NCI-H2227 treated with DMSO at 0.1 percent for 48 hours (cell line): ENCODE measurements at places on chromosomes 2 and 18.

- DNase-seq: no peak
Measured at GRCh38 chr18:12048827-12049175, 44.8 kb upstream of the ANKRD62 start.

- DNase-seq: no peak
Measured at GRCh38 chr2:133968446-133968845, 285.4 kb upstream of the MGAT5 start.

- no peak for DNase-seq
Measured at GRCh38 chr2:206802654-206803514, 37.5 kb downstream of the FASTKD2 start.

DNA sequence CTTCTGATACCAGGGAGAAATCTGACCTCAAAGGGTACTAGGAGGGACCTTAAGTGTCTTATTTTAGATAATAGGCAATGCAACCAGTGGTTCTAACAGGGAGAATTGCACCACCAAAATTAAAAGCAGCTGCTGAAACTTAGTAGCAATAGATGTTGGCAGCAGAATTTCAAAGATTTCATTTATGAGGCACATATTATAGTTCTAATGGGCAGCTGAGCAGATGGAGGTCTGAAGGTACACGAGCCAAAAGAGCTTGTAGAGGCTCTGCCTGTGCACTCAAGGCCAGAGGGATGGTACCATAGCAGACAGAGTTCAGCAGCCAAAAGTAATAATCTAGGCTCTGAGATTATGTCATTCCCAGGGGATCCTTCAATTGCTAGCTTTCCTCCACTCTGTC is 87.3 kb upstream of the NCKAP5 start:
- no peak for DNase-seq

- DNase-seq: no peak
Measured at GRCh38 chr2:229779650-229780049, 65.3 kb upstream of the DNER start.

DNA sequence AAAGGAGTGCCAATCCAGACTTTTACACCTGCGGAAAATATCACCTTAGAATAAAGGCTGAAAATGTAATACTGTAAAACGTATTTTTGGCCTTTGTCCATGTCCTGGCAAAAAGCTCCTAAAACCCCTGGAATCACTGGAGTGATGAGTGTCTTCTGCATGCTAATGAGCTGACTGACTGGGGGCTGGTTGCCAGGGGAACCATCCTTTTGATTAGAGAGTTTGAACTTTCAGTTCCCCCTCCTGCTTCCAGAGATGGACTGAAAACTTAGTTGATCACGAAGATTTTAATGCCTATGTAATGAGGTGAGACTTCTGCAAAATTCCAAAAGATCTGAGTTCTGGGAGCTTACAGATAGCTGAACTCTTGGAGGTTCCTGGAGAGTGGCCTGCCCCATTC is 20.5 kb downstream of the PUM2 start:
- DNase-seq: no peak

GRCh38 chr2:119028327-119029174 is 86.6 kb downstream of the MARCO start:
- no peak for DNase-seq

DNA sequence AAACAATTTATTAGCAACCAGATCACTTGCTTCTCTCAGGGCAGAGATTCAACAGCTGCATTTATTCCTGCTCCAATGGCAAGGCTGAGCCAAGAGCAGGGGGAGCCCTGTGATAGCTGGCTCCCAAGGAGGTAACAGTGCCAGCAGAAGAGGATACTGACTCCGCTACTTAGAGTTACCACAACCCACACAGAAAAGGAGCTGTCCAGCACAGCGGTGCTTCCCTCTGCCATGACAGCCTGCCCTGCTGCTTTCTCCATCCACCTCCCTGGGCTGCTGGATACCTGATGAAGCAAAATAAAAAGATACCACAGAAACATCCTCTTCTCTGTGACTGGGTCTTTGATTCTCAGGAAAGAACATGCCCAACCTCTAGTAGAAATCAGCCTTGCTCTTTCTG is 467.2 kb downstream of the LRRTM4 start:
- DNase-seq: no peak

DNA sequence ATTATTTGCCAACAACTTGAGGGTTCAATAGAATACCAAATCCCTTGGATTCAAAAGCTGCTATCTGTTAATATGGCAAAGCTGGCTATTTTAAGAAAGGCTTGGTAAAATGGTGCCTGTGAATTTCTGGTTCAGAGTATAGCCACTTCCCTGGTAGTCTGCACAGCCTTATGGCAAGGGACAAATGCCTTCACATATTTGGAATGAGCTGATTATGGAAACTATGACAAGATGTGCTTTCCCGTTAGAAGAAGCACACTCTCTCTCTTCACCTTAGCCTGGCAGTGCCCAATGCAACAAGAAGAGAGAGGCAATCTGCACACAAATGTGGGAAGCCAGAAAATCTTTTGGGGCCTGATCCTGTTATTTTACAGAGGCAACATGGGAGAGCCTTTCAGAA is 47.5 kb upstream of the MAP3K20 start:
- no peak for DNase-seq

- no peak for DNase-seq
Measured at GRCh38 chr18:66077066-66077465, 326.3 kb downstream of the CDH7 start.

DNA sequence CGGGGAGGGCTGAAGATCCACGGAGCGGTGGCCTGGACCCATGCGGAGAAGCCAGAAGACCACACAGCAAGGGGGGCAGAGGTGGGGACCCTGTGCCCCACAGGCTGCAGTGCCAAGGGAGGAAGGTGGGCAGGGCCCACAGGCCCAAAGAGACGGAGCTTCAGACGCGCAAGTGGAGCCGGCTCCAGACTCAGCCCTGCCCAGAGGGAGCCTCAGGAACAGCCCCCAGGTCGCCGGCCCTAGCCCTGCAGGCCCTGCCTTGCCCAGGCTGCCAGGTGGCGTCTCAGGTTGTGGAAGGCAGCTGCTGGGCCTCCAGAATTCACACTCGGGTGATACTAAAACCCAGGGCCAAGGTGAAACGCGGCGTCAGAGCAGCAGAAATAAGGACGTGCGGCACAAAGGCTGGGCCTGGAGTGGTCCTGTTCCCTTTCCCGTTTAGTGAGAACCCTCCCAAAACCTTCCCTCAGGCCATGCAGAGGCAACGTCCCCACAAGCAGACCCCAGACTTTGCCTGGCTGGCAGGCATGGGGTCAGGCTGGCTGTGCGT is 36.8 kb downstream of the SLC66A2 start:
- DNase-seq: no peak

DNA sequence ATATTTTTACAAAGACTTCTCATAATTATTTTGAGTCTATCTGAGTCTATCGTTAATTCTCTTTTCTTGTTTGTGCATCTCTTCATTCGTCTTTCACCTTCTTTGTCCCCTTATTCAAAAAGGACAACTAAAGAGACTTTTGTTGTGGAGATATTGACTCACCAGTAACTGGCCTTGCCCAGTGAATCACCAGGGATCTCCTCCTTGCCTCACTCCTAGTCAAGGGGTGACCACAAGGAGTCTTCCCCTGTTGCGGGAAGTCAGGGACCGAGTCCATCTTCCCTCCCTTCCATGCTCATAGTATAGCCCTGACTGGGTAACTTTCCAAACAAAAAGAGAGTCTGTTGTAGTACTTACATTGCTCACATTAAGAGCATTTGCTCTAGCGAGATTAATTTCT is 158.9 kb downstream of the NEB start:
- DNase-seq: no peak

DNA sequence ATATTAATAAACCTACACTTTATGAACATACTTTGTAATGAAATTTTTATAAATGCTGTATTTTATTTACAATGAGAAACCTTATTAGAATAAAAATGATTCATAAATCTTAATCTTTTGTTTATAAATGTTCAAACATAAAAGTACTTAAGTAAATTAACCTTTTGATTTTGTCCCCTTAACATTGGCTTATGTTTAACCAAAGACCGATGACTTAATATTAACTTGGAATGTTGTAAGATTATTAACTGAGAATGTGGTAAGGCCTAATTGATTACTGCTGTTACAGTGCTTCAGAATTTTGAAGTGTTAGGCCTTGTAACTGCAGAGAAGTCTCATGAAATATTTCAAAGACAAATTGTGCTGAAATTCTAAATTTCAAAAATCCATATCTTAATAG is 5.7 kb downstream of the CPS1 start:
- DNase-seq: no peak

DNA sequence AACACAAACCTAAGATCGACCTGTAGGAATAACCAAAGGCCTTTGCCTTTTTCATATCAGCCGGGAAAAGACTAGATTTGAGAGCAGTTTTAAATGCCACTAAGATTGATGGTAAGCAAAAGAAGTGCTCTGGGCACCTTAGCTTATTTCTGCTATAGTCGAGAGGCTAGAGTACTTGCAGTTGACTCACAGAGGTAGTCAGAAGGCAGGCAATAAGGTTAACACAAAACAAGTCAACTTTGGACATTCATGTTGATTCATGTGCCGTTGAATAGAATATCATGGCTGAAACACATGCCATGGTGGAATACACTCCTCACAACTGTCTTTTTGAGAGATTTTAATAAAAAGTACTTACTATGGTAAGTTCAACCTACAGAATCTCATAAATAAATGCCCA is 507.6 kb downstream of the ZEB2 start:
- DNase-seq: no peak

GRCh38 chr2:55610954-55611743 is 6.3 kb downstream of the PPP4R3B start:
- DNase-seq: no peak

DNA sequence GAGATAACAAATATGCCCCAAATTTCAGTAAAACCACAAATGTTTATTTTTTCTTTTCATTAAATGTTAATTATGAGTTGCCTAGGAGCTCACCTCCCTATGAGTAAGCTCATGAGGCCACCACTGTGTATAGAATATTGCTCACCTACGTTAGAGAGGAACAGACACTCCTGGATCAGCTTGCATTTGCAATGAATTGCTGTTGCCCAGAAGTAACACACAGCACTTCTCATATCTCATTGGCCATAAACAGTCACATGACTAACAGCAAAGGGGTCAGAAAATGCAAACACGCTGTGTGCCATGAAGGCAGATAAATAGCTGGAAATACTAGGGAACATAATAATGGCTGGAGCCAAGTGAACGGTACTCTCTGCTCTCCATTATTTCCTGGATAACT is 89.0 kb upstream of the GALNT5 start:
- no peak for DNase-seq

- no peak for DNase-seq
Measured at GRCh38 chr2:33395034-33395433, 81.4 kb upstream of the RASGRP3 start.

DNA sequence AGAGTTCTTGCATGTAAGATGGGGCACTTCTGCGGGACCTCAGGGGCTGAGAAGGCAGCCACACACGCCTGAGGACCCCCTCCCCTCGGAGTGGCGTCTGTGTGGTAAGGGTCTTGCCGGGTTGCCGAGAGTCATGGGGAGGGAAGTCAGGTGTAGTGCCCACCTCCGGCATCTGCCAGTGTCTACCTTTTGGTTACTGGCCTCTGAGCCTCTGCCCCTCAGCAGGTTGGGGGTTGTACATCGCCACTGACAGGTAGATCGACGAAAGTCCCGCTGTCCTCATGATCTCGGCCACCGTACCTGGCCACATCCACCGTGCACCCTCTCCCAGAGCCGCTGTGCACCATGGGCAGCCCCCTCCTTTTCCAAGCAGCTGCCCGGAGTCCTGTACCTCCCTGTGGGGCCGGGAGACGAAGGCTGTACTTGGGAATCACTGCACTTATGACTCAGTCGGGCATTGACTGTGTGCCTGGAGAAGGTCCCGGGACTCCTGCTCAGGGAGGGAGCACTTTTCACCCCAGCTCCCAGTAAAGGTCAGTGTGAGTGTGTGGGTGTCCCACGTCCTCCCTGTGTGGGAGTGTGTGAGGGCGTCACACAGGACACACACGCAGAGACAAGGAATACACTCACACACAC is 332.4 kb upstream of the MYT1L start:
- DNase-seq: no peak

- no peak for DNase-seq
Measured at GRCh38 chr2:200665626-200666453, 80.0 kb downstream of the AOX1 start.

DNA sequence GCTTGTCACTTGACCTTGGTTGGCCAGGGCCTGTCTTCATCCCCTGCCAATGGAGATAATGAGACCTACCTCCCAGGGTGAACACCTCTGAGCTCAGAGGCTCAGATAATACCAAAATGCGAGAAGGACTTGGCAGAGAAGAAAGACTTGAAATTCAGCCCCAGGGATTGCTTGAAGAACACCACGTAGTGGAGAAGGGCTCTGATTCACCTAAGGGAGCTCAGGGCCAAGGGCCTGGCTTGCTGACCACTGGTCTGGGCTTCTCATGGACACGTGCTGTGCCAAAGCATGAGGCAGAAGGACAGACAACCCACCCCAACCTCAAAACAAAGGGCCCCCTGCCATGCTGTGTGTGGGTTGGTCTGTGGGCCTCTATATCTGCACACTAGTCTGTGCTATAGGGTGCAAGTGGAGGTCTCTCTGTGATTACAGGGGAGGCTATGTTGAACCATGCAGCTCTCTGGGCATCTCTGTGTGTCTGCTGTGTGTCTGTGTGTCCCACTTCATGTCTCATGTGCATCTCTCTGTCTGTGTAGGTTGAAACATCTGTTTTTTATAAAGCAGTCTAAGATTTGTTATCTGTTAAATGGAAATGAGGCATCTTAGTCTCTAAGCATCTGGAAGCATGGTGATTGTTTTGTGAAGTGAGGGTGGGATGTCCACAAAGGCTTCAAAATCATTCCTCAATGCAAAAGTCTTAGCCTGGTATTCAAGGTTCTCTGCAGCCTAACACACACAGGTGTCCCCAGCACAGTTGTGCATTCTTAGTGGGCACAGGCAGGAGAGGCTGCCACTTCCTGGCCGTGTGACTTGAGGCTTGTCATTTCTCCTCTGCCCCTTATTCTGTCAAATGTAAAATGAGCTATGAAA is 61.0 kb upstream of the EPAS1 start:
- no peak for DNase-seq

DNA sequence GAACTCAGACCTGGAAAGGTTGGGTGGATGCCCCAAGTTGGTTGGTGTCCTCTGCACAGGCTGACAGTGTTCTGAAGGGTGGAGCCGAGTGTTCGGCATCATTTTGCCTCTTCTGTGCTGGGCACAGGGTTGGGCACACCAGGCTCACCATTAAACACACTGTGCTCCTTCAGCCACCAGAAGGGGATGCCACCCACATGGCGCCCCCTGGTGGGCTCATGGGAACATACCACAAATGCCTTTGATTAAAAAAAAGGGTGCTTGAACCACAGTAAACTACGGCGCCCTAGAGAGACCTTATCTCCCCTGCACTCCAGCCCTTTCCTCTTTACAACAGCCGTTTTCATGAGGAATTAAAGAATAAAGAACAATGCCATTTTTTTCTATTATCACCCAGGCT is 89.4 kb downstream of the CELF4 start:
- DNase-seq: no peak

- DNase-seq: no peak
Measured at GRCh38 chr2:58543442-58543841, 302.3 kb upstream of the FANCL start.
